ENCODE measurements at places on chromosomes 11 and 22.

GRCh38 chr22:46439111-46439510 is 98.3 kb downstream of the CELSR1 start:
- no peak for DNase-seq

DNA sequence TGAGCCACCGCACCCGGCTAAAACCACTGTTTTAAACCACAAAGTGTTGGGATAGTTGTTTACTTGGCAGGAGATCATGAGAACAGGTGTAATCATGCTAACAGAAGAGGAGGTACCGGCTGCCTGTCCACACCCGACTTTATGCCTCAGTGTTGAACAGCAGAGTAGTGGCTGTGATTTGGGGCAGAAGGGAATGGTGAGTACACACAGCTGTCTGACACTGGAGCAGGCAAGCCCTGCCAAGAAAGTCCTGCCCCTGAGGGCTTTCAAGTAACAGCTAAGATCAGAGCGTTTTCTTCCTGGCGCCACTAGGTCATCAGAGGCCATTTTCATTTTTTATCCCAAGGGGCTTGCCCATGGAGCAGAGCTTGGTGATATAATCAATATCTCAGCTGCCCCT is 8.1 kb downstream of the CDKN1C start:
- no peak for DNase-seq

DNA sequence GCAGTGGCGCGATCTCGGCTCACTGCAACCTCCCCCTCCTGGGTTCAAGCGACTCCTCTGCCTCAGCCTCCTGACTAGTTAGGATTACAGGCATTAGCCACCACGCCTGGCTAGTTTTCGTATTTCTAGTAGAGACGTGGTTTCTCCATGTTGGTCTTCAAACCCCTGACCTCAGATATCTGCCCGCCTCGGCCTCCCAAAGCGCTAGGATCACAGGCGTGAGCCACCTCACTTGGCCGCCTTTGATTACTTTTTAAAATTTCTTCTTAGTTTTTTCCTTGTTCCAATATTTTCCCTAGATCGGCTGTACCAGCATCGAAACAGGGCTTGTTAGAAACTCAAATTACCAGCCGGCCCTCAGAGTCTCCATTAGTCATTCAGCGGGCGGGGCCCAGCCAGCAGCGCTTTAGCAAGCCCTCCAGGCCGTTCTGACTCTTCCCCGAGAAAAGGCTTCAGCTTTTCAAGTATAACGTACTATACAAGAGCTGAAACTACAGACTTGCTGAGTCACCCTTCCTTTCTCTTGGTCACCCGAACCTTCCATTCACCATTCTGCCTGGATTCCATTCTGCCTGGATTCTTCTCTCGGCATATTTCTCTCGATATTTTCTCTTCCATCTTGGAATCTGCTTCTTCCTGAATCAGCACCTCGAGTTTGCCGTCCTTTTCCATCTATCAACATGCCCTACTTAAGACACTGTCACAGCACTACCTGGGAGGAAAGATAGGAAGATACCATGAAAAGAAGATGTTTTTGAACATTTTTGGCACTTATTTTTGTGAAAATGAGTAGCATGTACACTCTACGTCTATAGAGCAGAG is 6.7 kb upstream of the CAPRIN1 start:
- DNase-seq, result no peak

DNA sequence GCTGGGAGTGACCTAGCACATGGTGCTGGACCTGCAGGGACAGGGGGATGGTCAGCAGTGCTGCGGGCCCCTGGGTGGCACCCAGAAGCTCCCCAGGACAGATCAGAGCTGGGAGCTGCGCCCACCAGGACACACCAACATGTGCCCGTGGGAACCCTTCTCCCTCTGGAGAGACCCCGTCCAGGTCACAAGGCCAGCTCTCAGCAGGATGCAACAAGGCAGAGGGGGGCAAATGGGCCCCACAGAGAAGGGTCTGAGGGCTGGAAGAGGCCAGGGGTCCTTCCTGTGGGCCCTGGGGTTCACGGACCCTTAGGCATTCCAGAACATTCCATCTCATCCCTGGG is 6.2 kb downstream of the DUSP8 start:
- no peak for DNase-seq

GRCh38 chr11:83355391-83355790 is 69.2 kb upstream of the CCDC90B start:
- peak; percentile 4 for DNase-seq

DNA sequence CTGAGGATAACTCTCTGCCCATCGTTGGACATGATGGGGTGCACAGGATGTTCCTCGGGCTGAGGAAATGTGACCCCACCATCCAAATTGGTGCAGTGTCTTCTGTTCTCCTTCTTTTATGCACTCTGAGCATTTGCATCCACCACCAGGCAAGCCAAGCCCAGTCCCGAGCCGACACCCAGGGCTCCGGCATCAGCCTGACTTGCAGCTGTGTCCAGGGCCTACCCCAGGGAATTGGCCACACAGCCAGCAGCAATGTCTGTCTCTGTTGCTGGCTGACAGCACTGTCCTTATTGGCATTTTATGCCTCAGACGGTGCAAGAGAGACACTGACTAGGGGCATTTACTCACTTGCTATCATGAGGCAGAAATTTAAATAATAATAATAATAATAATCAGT is 25.4 kb upstream of the CPT1A start:
- no peak for DNase-seq

- no peak for DNase-seq
Observed at GRCh38 chr11:35148163-35148837, 9.3 kb downstream of the CD44 start.

- peak; percentile 10 for DNase-seq
Observed at GRCh38 chr11:61056571-61056970, 45.7 kb upstream of the CD5 start.

- DNase-seq, result no peak
Observed at GRCh38 chr11:19433367-19433766, 192.6 kb upstream of the E2F8 start.

DNA sequence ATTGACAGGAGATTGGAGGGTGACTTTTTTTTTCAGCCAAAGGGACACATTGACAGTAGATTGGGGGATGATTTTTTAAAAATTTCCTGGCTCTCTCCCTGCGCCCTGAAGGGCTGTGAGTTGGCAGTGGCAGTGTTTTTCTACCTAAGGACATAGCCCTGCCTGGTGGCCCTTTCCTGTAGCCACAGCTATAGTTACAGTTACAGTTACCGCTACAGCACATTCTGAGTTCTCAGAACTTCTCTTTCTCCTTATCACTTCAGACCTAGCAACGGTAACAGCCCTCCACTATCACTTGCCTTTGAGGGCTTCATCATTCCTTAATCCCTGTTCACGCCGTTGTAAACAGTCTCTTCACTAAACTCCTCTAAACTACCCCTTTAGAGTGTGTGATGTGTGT is 684 bp downstream of the MRGPRX2 start:
- no peak for DNase-seq

GRCh38 chr22:25362215-25362882 is 142.9 kb downstream of the CRYBB2 start:
- DNase-seq, result peak; percentile 45

DNA sequence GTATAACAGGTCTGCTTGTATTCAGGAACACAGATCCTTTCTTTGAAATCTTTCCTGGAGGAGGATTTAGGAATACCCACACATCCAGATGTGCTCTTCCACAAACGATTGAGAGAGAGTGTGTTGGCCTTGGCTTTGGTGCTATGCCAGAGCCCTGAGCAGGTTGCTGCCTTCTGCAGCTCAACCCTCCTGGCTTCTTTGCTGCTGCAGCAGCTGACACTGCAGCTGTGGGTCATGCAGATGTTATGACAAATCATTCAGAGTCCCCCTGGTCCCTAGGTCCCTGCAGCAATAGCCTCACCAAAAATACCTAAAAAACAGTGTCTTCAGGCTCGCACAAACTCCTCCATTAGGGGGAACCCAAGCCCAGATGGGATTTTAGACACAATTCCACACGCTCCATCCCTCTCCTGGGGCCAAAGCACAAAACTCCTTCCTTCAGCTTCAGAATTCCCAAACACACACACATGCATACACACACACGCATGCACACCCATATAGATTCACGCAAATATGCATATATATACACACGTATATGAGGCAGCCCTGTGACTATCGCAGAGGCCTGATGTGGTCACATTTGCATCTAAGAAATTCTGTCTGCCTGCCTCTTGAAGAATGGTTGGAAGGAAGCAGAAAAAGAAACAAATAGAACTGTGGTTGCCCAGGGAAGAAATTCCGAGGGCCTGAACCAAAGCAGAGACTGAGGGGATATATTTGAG is 35.4 kb downstream of the SLN start:
- DNase-seq, result no peak

DNA sequence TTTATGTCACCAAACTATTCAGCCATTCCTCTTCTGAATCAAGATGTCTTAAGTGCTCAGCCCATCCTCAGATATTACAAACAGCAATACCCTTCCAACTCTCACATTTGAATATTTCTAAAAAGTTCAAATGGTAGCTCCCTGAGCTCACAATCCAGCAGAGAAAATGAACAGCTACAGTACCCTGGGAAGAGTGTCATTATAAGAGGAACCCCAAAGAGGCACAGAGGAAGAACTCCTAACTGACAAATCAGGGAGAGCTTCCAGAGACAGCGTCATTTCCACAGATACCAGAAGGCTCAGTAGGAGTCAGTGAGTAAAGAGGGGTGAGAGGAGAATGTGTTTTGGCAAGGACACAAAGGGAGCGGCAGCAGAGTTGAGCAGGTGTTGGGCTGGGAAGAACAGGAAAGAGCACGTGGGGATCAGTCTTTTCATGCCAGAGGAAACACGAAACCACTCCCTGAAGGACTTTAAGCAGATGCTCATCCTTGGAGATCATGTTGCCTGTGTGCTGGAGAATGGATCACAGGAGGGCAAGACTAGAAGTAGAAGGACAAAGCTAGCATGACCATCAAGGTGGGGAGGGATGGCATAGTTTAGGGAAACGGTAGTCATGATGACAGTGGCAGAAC is 4.3 kb downstream of the CLTCL1 start:
- DNase-seq, result peak; percentile 92

DNA sequence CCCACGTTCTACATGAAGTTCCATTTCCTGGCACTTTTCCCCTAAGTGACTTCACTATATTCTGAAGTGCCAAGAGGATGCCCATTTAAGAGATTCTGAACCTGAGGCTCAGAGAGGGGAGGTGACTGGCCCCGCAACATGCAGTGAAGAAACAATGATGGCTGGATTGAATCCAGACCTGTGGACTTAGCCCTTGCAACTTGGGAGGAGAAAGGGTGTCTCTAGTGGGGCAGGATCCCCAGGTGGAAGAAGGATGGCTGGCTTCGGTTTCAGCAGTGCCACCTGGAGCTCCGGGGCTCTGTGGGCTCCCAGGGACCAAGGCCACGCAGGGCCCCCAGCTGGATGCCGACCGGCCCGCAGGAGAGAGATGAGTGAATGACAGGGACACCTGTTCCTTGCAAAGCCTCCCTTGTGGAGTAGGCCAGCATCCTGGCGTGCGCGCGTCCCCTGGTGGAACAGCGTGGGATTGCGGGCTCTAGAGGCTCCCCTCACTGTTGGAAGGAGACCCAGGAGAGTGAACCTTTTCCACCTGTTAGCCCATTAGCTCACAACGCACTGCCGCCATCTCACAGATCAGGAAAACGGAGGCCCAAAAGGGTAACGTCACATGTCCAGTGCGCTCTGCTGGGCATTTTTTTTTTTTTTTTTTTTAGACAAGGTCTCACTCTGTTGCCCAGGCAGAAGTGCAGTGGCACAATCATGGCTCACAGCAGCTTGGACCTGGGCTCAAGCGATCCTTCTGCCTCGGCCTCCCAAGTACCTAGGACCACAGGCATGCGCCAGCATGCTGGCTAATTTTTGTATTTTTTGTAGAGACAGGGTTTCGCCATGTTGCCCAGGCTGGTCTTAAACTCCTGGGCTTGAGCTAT is 104.7 kb downstream of the KIAA1671 start:
- peak; percentile 70 for DNase-seq

- DNase-seq, result no peak
Observed at GRCh38 chr11:70555078-70555477, 156.7 kb downstream of the CTTN start.

DNA sequence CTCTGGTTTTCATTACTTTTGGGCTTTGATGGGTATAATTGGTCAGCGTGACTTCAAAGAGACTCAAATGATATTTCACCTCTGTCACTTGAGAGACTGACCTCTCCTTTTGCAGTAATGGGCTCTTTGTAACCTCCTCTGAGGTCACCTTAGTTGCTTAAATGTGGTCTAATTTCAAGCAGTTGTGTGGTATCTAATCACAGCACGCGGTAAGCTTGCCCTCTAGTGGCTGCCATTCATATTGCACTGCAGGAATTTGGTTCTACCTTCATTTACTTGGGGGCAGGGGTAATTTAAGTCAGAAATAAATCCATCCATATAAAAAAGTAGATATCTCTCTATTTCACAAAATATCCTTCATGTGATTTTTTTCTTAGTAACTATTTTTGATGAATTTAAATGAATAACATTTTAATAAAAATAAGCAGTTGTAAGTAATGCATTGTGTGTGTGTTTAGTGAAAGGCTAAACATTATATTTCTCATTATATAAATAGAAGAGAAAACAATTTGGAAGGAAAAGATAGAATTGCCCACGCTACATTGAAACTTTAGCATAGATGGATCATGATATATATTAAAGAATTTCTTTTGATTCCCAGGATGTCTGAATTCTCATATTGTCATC is 55.0 kb upstream of the ANO3 start:
- DNase-seq, result peak; percentile 46

DNA sequence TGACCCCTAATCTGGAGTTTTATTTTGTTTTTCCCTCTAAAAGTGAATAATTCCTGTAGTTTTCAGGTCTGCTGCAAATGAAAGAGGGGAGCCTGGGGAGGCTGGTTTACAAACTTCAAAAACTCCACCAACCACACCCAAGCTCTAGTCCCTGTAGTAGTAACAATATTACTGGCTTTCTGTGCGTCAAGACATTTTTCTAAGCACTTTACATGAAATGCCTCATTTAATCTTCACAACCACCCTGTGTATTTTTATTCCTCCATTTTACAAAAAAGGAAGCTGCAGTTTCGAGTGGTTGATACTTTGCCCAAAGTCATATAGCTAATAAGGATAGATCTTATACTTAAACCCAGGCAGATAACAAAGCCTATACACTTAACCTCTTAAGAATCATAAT is 23.5 kb downstream of the CTNND1 start:
- no peak for DNase-seq

- DNase-seq, result peak; percentile 94
Observed at GRCh38 chr11:94513091-94513490, 830 bp downstream of the C11orf97 start.

- no peak for DNase-seq
Observed at GRCh38 chr11:11880179-11880578, 38.4 kb downstream of the USP47 start.

DNA sequence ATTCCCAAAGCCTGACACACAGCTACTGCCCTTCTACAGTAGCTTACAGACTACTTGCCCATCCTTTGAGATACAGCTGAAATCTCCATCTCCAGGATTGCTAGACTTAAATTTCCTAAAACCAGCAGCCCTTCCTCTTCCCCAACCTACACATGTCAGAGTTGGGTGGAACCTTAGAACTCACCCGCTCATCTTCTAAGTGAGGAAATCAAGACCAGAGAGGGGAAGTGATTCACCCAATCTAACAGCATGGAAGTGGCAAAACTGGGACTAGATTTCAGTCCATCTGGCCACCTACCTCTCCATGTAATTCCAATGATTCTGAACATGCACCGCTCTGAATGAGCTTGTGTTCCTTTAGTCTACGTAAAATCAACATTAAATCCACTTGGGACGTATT is 1.0 kb upstream of the TMEM86A start:
- DNase-seq, result no peak

All from NCI-H1105 treated with DMSO at 0.1 percent for 48 hours (cell line).